ENCODE measurements at places on chromosomes 4 and X.

DNA sequence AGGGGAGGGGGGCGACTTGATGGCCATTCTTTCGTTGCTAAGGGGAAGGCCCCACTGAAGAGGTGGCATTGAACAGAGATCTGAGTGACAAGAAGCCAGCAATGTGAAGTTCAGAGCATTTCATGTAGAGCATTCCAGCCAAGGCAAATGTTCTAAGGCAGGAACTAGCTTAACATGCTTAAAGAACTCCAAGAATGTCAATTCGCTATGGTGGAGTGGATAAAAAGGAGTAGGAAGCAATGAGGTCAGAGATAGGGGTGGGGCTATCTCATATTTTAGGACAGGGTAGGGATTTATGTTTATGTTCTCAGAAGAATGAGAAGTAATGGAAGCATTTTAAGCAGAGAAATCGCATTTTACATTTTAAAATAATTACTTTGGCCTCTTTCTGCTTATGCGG lies 130.9 kb downstream of the TTC29 start:
- no peak for DNase-seq

DNA sequence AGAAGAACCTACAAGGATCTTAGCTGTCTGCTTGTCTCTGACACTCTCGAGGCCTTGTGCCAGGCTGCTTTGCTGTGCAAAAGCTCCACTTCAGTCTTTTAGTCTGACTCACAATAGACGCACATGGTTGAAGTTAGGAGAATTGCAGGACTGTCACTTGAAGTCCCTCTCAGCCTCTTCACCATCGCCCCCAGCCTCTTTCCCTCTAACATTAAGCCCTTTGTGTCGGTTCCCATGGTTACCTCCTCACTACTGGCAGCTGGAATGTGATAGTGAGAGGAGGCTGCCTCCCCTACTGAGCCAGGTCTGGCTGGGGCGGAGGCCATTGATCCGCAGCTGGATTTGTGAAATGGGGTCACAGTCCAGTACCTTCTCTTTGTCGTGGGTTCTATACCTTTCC lies 201.8 kb downstream of the SOWAHB start:
- DNase-seq: no peak

- DNase-seq: no peak
Measured at GRCh38 chrX:130594453-130594916, 192.7 kb downstream of the RBMX2 start.

- no peak for DNase-seq
Measured at GRCh38 chrX:31545726-31546125, 473.9 kb upstream of the FTHL17 start.

- DNase-seq: no peak
Measured at GRCh38 chrX:18672008-18672407, at the start of gene RS1. Gene RS1 (minus strand): TSS chrX:18672108. CDS start chrX:18672068, 40 bp downstream.

DNA sequence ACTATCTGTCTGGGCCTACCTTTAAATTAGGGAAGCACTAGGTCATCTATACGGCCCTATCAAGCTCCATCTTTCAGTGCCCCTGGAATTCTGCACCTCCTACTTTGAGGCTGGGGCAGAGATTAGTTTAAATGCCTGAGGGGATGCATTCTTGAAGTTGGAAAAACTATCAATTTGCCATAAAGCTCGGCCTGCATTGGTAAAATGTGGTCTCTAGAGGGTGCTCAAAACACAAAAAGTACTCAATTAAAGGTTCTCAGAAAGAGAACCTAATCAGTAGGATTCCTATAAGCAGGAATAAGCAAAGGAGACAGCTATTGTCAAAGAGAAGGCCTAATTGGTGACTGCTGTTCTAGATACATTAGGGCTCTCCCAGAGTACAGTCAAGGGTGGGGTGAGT lies 111.7 kb downstream of the AMER1 start:
- DNase-seq: no peak

DNA sequence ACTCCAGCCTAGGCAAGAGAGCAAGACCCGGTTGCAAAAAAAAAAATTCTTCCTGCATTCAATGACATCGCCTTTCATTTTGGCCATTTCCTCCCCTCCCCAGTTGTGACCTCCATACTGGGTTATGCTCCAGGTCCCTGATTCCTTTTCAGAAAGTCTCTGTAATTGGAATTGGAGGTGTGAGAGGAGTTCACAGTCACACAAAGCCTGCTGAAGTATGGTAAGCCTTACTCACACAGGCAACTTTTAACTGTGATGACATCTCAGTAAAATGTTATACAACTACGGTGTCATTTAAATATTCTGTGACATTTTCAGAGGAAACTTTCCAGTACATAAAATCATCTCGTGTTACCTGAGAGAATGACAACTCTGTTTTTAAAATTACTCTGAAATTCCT lies 73.6 kb downstream of the CEP44 start:
- no peak for DNase-seq

DNA sequence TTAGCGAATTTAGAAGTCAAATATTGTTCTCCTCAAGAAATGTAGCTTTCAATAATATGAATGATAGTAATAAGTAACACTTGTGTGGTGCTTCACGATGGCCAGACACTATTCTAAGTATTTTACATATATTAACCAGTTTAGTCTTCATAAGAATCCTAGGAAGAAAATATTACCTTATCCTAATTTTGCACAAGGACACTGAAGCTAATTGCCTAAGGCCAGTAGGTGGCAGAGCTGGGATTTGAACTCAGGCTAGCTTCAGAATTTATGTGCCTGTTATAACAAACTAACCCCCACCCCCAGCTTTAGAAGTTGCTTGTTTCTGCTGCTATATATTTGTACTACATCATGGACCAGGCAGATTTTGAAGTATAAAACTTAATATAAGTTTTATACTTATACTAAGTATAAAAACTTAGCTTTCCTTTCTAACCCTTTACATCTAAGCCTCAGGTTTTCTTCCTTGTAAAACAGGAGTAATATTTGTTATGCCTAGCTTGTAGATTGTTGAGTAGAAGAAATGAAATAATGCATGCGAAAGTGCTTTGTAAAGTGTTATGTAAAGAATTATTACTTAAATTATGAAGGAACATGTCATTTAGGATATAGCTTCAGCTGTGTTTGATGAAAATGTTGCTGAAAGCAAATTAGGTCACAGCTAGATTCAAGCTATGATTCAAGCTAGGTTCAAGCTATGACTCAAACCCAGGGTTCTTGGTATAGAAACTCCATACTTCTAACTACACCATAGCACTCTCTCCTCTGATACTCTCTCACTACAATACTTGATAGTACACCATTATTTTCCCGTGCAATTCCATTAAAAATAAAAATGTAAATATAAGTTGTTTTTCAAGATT lies 4.2 kb upstream of the CDS1 start:
- DNase-seq: no peak

GRCh38 chr4:88212253-88212561 lies 53.8 kb upstream of the ABCG2 start:
- no peak for DNase-seq

DNA sequence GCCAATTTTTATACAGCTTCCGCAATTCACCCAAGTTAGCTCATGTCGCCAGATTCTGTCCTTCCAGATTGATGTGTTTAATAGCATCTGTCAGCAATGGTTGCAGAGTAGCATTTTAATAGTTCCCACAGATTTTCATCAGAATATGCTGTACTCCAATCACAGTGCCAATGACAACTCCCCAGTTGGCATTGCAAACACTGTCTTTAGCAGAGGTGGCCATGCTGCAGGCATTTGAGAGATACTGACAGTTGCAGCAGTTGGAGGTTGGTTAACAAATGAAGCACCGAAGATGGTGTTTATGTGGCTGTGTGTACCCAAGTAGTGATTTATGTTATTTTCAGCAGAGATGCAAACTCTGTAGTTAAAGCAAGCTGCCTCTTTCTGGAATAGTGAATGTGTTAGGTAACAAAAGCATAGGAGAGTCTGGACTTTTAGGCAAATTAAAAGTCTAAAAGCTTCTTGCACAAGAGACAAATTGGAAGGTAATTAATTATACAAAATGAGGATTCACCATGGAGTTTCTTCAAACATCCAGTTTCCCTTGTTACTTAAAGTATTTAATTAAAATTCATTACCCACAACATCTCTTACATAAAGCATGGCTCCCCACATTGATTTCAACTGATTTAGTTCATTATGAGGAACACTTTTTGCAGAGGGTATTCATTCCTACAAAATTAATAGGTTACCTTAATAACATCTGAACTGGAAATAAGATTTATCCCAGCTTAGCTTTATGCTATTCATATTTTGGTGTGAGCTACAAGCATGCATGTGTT lies 65.2 kb downstream of the PARM1 start:
- no peak for DNase-seq

- DNase-seq: no peak
Measured at GRCh38 chr4:36310793-36311192, 29.4 kb downstream of the DTHD1 start.

GRCh38 chr4:26985873-26986272 lies 125.2 kb downstream of the STIM2 start:
- DNase-seq: no peak

- no peak for DNase-seq
Measured at GRCh38 chr4:7171191-7171900, 21.0 kb upstream of the SORCS2 start.

DNA sequence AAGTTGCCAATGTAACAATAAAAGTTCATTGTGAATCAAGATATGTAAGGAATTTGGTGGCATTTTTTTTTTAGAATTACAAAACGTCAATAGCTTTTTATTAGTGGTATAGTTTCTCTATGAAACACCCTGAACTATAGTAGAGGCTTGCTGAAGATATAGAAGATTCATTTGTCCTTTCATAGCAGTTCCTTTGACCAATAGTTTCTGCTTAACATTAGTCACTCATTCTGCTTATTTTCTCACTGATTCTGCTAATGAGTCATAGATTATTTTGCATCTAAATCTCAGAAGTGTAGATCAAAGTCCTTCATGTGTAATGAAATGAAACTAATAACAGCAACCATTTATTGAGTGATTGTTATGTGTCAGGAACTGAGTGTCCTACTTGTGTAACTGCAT lies 205.0 kb upstream of the TET2 start:
- DNase-seq: no peak

- no peak for DNase-seq
Measured at GRCh38 chr4:770022-770421, 55.9 kb downstream of the CPLX1 start.

DNA sequence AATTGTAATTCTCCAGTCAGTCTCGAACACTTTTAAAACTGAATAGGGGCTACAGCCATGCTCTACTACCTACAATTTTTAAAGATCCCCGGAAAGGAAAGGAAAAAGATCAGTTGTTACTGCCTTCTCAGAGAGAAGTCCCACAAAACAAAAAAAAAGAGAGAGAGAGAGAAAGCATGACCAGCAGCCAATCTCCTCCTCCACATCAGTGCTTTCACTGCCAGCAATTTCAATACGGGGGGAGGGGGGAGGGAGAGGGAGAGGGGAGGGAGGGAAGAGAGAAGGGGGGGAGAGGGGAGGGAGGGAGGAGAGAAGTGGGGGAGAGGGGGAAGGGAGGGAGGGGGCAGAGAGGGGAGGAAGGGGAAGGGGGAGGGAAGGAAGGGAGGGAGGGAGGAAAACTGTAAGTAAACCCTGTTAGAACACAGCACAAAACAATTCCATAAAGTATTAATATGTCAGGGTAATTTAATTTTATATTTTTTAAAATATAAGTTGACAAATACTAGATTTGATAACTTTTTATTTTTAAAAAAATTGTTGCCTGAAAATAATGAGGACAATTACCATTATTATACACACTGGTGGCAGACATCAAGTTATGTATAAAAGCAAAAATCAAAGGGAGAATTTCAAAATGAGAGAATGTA lies 108.0 kb downstream of the LRBA start:
- DNase-seq: no peak

GRCh38 chr4:76494871-76495590 lies 60.0 kb downstream of the SHROOM3 start:
- DNase-seq: no peak

GRCh38 chr4:17599826-17600225 lies 14.6 kb upstream of the MED28 start:
- no peak for DNase-seq

DNA sequence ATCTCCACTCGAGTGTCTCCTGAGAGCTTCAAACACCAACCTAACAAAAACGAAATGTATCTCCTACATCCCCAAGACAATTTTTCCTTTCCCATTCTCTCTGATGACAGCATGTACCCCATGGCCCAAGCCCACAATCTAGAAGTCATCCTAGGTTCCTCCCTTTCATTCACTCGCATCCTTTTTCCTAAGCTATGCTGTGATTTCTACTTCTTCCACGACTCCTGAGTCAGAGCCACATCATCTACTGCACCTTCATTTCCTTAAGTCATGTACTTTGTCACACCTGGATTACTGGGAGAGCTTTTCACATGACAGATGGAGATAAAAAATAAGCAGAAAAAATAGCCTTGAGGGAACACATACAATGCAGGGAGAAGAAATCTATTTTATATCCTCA lies 20.1 kb downstream of the C4orf36 start:
- no peak for DNase-seq

DNA sequence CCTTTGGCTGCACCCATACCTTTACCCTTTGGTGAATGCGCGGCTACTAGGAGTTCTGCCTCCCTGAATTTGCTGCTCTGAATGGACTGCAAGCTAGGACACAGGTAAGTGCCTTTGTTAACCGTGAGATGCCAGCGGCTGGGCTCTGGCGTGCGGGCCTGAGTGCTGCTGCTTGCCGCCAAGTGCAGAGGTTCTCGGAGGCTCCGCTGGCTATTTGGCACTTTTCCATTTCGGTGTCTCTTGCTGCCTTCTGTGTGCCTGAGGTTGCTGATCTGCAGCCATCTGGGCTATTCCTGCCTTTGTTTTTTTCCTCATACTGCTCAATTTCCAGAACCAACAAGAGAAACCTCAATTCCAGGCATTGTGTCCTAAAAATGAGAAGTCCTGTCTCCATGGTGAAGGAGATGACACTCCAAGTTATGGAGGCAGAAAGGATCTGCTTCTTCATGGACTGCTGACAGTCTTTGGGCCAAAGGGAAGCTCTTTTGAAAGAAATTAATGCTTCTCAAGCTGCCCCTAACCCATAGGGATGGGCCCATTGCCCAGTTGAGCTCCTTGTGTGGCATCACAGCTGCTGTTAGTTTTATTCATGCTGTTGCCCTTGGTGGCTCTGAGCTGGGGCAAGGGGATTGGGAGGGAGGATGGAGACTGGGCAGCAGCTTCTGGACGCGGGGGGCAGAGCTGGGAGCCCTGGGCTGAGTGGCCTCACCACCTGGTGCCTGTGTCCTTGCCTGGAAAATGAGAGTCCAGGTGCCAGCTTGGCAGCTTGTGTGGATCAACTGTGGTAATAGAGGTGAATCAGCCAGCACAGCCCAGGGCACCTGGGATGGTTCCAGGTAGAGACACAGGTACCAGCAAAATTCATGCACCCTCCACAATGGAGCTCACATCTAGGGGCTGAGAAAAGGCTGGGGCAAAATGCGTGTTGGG lies 3.8 kb upstream of the TBC1D14 start:
- no peak for DNase-seq

GRCh38 chr4:32864713-32865351 lies 2144.7 kb downstream of the PCDH7 start:
- no peak for DNase-seq

Measured in stimulated activated CD4-positive, alpha-beta T cell treated with anti-CD3 and anti-CD28 coated beads, Interleukin-2, amount 100 ng/mL, for 48 hours (primary cell).